ENCODE measurements at places on chromosomes 4 and X.

- DNase-seq, result no peak
These were observed 122.5 kb downstream of the PTTG2 start for GRCh38 chr4:38082424-38083385.

- DNase-seq, result no peak
These were observed 28.6 kb downstream of the ANK2 start for GRCh38 chr4:113078066-113078465.

DNA sequence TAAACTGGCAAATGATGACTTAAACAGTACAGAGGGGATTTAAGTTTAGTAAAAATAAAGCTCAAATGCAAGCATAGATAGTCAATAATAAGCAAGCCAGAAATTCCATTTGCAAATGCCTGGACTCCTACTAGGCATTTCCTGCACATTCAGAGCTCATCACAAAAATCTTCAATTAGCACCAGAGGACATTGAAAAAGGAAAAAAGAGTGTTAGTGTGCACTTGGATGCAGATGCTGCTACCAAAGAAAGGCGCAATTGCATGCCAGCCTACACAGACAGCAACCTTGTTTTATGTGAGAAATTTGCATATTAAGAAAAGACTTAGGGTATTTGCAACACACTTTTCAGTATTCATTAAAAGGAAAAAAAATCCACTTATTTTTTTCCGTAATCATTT, 282.1 kb downstream of the GRIA2 start:
- no peak for DNase-seq

- DNase-seq, result no peak
These were observed 201.0 kb downstream of the DCTD start for GRCh38 chr4:182716192-182716591.

- DNase-seq, result no peak
These were observed 22.7 kb downstream of the SH3KBP1 start for GRCh38 chrX:19864736-19865135.

GRCh38 chr4:2583517-2583916, 47.1 kb downstream of the FAM193A start:
- no peak for DNase-seq

DNA sequence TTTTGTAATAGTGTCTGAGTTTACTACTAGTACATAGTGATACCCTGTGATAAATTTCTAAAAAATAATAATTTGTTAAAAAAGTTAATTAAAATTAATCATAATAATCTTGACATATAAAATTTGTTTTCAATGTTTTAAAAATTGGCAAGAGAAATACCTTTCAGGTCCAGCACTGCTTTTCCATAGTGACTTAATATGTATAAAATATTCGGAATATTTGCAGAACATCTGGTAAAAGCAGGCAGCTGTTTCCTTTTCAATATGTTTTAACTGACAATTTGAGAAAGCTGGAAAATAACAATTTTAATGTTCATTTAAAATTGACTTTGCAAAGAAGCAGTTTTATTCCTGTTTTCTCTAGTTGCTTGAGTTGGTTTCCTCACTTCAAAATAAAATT, 17.6 kb upstream of the GK2 start:
- no peak for DNase-seq

DNA sequence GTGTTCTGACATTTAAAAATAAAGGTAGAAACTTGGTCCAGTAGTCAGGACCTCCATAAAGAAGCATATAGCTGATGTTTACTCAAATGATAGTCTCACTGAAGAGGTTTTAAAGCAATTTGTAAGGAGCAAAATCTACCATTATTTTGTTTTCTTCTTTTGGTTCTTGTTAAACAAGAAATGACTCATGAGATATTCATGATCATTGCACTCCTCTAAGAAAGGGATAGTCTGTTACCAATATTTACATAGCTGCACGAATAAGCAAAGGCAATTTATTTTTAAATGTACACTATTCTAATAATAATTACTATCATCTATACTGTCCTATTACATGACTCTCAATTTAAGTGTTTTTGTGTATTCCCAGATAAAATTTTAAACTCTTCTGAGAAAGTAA, 397.9 kb downstream of the FAM47B start:
- DNase-seq, result no peak

DNA sequence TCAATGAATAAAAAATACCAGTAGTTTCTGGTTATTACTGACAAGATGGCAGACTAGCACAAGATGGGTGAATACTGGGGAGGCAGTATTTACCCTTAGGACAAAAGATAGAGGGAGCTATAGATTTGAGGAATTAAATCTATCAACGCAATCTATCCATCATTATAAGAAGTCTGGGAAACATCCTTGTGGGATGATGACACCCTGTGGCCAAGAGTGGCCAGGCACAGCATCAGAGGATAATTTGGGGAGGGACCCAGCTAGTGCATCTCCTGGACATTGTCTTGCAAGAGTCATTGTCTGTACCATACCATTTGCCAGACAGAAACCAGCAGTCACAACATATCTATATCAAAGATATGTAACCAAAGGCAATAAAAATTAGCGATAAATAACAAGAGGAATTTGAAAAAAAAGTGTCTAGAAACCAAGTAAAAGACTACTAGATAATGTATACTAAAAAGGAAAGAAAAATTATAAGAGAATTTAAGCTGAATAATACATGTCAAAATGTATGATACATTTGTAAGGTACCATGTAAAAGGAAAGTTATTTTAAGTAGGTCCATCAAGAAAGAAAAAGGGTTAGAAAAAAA, 22.9 kb downstream of the KCTD8 start:
- peak; percentile 68 for DNase-seq

- no peak for DNase-seq
These were observed 722 bp upstream of the EFHC2 start for GRCh38 chrX:44344194-44344593.

GRCh38 chr4:122948671-122949070, 26.3 kb upstream of the NUDT6 start:
- DNase-seq, result no peak

DNA sequence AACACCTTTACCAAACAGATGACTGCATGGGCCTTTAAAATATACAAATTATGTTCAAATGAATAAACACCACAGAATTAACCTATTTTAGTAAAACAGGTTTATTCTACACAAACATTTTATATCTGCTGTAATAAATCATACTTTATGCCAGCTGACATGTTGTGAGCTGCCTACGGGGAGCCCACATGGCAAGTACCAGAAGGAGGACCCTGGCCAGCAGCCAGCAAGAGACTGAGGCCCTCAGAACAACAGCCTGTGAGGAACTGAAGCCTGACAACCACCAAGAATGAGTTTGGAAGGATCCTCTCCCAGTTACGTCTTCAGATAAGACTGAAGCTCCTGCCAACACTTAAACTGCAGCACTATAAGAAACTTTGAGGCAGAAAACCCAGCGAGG, 377.0 kb downstream of the PDGFC start:
- no peak for DNase-seq

DNA sequence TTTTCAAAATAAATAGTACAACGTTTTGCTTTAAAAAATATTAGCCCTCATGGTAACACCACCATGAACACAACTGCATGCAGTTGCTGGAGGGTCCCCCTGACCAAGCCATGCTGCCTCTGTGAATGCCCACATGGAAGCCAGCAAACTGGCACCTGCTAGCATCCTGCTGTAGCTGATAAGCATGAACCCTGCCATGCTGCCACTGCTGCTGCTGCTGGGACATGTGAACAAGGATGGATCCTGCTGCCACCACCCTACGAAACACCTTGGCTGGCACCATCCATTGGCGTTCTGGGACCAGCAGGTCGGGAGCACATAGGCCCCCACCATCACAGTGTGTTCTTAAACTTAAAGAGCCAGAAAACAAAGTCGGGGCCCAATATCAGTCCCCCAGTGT, 83.9 kb downstream of the SATL1 start:
- DNase-seq, result no peak

GRCh38 chr4:15914291-15914690, 24.2 kb downstream of the FGFBP1 start:
- no peak for DNase-seq

DNA sequence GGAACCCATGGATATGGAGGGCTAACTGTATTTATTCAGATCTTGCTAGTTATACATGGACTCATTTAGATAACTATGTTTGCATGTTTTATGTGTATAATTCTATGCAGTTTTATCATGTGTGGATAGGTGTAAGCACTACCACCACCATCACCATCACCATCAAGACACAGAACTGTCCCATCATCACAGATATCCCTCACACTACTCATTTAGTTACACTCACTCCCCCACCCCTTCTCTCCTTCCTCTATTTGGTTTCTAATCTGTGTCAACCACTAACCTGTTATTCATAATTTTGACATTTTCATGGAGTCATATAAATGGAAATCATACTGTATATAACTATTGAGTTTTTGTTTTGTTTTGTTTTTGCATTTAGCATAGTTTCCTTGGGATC, 43.7 kb downstream of the STAG2 start:
- no peak for DNase-seq

DNA sequence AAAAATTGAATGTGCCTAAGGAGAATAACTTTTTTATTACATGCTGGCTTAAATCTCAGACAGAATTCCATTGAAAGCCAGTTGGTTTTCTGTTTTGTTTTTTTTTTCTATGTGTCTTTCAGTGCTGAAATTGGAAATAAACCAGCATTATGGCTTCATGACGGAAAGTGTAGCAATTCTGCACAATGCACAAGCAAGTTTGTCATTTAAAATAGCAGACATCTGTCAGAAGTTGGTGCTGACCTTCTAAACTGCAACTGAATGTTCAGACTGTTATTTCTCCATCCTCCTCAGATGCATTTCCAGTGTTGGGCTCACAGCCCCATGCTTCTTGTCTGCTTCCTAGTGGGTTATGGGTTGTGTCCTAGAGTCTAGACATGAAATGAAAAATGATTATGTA, 107.2 kb upstream of the LIMCH1 start:
- no peak for DNase-seq

GRCh38 chrX:46580613-46581012, 7.0 kb downstream of the CHST7 start:
- DNase-seq, result no peak

GRCh38 chrX:49106930-49107329, 16.6 kb downstream of the GPKOW start:
- peak; percentile 63 for DNase-seq

DNA sequence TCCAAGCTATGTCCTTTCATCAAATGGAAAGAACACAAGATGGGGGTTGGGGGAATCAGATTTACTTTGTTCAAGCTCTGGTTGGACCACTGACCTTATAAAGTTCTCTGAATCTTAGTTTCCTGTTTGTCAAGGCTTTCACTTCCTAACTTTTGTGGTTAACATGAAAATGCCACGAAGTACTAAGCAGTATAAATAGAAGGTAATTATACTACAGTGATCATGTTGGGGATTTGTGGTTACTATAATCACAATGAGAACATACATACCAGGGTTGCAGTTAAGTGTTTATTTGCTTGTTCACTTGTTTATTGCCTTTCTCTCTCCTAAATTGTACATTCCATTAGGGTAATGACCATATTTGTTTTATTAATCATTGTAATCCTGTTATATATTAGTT, 53.2 kb downstream of the SPRY1 start:
- DNase-seq, result no peak

DNA sequence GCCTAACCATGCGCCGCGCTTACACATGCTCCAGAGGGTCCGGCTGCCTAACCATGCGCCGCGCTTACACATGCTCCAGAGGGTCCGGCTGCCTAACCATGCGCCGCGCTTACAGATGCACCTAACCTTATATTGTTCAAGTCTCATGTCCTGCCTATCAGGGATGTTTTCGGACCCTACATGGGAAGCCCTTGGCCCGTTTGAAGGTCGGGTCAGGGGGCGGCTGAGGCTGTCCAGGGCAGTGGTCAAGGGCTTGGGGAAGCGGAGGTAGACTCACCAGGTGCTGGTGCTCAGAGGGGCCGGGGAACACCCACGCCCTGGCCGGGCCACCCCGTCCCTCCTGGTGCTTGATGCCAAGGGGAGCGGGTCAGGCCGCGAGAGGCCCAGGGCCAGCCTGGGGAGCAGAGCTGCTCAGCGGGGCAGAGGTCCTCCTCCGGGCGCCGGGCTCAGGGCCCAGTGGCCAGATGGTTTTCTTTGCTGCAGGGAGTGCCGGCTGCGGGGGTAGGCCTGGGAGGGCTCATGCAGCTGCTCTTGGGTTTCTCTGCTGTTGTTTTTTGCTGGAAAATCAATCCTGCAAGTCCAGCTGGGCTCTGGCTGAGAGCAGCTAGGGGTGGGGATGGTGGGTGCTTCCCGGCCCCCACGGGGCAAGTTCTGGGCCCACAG, 35.4 kb upstream of the SPON2 start:
- DNase-seq, result peak; percentile 69

DNA sequence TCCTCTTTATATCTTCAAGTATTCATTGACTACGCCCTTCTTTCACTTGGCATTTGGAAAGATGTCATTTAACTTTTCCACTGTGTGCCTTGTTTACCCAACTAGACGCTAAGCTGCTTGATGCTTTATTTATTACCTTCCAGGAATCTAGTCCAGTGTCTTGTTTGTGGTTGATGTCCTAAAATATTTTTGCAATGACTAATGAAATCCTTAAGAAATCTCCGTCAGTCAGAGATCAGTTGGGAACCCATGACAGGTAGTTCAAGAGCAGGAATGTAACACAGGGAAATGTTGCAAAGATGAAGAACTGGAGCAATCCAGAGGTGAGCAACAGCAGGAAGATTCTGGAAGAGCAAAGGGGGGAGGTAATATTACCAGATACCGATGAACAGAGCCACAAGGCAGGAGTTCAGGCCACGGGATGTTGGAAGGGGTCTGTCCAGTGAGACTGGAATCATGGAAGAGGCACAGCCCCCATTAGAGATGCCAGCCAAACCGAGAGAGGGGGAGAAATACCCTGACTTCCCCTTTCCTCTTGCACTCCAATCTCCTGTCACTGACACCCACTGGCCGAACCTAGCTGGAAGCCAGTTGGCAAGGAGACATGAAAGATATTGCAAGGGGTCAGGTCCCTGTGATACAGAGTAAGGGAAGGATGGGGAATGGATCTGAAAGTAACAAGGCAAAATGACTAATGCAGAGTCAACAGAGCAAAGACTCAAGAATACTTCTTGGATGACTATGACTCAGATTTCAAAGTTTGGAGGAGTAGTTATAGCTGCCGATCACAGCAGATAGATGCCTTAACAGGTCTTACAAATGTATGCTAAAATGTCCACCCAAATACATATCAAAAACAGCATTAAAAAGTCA, 62.7 kb upstream of the PHKA2 start:
- no peak for DNase-seq

- DNase-seq, result no peak
These were observed 36.4 kb upstream of the CLCN4 start for GRCh38 chrX:10120331-10120730.

DNA sequence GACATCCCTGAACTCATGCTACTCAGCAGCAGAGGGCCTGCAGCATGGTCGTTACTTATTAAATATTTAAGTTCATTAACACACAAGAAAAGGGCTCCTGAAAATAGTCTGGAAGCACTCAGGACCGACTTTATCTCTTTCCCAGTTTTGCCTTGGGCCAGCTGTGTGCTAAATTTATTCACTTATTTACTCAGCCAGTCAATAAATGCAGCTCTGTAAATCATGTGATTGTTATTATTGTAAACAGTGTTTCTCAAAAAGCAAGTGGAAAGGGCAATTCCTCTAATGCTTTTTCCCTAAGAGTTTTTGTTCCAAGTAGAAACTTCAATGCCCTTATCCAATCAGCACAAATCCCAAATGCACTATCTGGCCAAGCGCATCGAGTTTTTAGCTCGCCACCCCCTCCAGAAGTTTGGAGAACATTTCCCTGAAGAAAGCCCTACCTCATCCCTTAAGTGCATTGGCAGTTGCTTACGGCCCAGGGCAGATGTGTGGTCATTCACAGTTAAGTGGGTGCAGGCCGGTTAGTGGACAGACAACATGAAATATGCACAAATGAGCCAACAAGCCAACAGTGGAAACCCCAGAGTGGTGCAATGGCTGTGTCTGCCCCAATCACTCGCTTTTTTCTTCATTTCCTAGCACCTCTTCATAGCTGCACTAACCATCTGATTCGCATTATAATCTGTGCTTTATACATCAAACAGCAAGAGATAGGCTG, 125.8 kb downstream of the SMIM20 start:
- no peak for DNase-seq

Measured in D341Med (cell line).